ENCODE measurements at places on chromosomes 11 and 22. TPM values are rescaled to one million over a fixed set of nuclear protein-coding genes. Genes with fewer than 3 reads are reported as not detected.

GRCh38 chr11:86161336-86161735 lies 83.2 kb upstream of the EED start:
- no peak for ATAC-seq

DNA sequence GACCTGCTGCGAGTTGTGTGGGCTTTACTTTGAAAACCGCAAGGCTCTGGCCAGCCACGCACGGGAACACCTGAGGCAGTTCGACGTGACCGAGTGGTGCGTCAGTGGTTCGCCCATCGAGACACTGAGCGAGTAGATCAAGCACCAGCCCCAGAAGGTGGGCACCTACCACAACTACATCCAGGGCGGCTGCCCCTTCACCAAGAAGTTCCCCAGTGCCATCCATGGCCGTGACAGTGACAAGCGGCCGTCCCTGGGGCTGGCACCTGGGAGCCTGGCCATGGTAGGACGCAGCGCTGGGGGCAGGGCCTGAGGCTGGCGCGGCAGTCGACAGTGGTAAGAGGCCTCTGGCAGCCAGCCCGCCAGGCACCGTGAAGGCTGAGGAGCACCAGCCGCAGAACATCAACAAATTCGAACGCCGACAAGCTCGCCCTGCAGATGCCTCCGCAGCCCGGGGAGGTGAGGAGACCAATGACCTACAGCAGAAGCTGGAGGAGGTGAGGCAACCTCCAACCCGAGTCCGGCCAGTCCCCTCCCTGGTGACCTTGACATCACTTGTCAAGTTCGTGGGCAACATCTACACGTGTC lies 545.2 kb upstream of the CCDC179 start:
- ATAC-seq = no peak

DNA sequence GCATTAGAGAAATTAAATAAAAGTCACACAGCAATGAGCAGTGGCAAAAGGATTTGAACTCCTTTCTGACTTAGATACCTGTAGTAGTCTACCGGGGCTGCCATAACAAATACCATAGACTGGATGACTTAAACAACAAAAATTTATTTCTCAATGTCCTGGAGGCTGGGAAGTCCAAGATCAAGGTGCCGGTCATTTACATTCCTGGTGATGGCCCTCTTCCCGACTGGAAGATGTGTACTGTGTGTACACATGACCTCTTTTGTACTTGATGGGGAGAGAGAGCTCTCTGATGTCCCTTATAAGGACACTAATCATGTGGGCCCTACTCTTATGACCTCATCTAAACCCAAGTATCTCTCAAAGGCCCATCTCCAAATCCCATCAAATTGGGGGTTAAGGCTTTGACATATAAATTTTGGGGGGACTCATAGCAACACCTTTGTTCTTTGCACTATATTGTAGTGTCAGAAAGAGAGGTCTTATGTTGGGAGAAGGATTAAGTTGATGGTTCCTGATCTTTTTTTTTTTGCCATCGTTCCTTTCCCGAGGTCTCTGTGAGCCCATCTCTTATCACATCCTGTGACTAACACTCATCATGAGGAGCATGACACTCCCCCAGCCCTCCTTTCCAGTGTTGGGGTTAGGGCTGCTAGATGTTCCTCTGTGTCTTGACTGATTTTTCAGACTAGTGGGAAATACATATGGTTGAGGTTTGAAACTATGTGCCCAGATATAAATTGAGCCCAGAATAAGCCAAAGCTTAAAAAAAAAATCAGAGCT lies 104.3 kb downstream of the TRAF6 start:
- no peak for ATAC-seq

- no peak for ATAC-seq
Measured at GRCh38 chr11:78038697-78039313, 15.7 kb upstream of the KCTD14 start.

Gene GAL3ST1
- 1.3 TPM for total RNA-seq

GRCh38 chr11:34616830-34617504 lies 3.9 kb upstream of the EHF start:
- ATAC-seq = no peak

- no peak for ATAC-seq
Measured at GRCh38 chr11:133383689-133384088, 148.6 kb downstream of the OPCML start.

Gene EHF
- not detected for total RNA-seq

Gene SYT9
- total RNA-seq = not detected

- no peak for ATAC-seq
Measured at GRCh38 chr22:20748082-20748481, 25.8 kb upstream of the SERPIND1 start.

Gene CD3D
- 365 TPM for total RNA-seq

Gene HPS4
- 36.4 TPM for total RNA-seq

Gene SCGB1A1
- not detected for total RNA-seq

Gene C11orf16
- not detected for total RNA-seq

- ATAC-seq = no peak
Measured at GRCh38 chr11:9639985-9640384, 23.9 kb upstream of the SWAP70 start.

GRCh38 chr11:11841116-11841722 lies 553 bp upstream of the USP47 start:
- no peak for ATAC-seq

DNA sequence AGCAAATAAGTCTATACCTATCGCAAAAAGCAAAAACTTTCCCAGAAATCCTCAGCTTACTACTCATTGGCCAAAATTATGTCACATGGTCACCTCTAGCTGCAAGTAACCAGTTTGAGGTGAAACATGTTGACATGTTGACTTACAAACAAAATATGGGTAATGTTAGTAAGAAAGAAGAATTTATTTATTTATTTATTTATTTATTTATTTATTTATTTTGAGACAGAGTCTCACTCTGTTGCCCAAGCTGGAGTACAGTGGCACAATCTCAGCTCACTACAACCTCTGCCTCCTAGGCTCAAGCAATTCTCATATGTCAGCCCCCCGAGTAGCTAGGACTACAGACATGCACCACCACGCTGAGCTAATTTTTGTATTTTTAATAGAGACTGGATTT lies 5.4 kb upstream of the SLC35C1 start:
- ATAC-seq = no peak

DNA sequence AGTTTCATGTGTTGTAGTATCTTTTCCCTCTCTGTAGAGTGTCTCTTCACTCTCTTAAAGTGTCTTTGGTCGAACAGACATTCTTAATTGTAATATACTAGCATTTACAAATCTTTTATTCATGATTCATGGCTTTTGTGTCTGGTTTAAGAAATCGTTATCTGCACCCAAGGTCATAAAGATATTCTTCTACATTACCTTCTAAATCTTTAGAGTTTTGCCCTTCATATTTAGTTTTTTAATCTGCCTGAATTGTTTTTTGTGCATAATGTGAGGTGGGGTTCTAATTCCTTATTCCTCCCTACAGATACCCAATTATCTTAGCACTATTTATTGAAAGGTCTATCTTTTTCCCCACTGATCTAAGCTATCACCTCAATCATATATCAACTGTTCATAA lies 9.0 kb upstream of the NNMT start:
- no peak for ATAC-seq

DNA sequence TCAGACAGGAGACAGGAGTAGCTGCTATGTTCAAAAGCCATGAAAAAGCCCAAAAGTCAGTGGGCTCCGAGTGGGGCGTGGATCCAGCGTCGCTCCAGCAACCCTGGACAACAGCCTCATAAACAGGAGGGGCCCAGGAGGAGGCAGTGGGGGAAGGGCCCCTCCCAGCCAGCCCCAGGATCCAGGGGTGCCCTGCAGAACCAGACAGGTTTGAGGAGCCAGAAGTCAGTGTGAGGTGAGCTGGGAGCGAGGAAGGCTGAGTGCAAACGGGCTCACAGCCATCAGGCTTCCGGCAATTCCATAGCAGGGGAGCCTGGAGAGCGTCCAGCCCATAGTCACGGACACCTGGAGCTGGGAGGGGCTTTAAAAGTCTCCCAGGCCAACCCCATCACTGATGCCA lies 217.7 kb downstream of the MN1 start:
- ATAC-seq = no peak

Gene MS4A6A
- not detected for total RNA-seq

DNA sequence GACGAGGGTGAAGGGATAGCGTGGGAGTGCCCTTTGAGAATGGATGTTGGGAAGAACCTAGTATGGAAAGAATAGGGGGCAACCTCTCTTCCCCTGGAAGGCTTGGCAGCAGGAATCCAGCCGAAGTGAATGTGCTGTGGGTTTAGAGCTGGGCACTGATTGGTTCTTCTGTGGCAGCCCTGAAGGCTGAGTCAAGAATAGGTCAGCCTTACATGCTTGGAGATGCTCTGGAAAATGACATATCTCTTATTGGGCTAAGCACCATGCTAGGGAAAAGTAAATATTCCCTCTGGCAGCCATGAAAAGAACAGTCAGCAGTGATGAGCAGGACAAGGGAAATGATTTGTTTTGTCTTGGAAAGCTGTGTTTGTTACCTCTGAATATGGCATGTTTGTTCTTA lies 149.5 kb downstream of the COMMD9 start:
- ATAC-seq = no peak

Gene SLC22A9
- not detected for total RNA-seq

DNA sequence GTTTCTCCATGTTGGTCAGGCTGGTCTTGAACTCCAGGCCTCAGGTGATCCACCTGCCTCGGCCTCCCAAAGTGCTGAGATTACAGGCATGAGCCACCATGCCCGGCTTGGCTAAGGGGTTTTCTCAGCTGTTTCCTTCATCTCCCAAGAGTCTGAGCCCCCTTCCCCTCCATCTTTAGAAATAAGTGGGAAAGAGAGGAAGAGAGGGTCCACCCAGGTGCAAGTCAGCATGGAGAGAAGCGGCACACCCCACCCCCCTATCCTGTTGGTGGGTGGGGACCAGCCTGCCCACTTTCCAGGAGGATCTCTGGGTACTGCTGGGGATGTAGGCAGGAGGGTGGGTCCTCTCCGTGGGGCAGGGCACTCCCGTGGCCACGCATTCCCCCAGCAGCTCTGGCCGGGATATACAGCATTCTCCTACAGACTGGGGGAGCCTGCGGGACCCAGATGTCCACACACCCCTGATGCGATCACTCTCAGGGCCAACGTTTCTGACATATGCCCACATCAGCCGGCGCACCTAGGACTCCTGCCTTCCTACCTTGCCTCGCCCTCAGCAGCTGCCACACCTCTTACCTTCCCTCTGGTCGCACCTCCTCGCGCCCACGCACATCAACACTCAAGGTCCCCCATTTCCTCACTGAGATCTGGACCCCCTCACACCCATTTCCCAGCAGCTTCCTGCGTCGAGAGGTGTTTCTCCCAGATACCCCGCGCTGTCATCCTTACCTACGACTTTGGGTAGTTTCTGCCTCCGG lies 8.9 kb downstream of the SCARF2 start:
- no peak for ATAC-seq

DNA sequence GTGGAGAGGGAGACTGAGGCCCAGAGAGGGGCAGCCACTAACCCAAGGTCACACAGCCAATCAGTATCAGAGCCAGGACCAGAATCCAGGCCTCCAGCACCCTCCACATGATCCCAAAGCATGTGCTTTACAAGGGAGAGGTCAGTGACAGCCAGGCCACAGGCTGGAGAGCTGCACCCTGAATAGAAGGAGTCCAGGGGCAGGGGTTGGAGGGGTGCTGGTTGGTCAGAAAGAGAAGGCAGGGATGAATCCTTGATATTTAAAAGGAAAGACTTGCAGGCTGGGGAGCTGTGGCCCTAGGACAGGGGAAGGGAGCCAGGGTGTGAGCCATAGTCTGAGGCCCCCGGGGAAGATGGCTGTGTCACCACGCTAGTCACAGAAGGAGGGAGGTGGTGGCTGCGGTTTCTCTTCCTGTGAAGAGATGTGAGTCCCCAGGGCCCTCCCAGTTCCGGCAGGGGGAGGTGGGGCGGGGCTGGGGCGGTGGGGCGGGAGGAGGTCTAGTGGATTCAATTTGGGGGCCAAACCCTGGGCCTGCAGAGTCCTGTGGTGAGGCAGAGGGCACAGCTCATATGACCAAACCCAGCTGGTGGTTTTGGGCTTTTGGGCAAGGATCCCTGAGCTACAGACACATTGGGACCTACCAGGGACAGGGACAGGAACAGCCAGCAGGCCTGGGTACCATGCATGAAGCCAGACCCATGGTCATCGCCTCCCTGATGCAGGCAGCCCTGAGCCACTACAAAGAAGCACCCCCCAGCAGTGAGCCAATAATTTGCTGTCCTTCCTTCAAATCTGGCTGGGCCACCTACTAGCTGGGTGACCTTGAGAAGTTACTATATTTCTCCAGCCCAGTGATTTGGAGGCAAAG lies 14.0 kb downstream of the RAC2 start:
- ATAC-seq = peak; percentile 72

Gene KRTAP5-10
- not detected for total RNA-seq

DNA sequence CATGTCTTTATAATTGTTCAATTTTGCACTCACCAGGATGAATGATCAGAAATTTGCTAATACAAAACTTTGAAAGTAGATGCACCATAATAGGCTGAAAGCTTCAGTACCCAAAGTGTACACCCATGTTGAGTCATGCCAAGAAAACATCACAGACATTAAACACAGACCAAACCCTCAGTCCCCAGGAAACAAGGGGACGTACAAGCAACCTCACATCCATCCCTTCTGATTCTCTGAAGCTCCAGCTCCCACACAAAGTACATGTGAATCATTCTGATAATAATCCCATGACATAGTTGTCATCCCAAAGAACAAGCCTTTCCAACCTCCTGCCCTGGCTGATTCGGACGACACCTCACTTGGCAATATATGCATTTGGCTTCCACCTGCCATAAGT lies 183.8 kb downstream of the SNX19 start:
- ATAC-seq = no peak

Gene PTPRCAP
- 112 TPM for total RNA-seq

DNA sequence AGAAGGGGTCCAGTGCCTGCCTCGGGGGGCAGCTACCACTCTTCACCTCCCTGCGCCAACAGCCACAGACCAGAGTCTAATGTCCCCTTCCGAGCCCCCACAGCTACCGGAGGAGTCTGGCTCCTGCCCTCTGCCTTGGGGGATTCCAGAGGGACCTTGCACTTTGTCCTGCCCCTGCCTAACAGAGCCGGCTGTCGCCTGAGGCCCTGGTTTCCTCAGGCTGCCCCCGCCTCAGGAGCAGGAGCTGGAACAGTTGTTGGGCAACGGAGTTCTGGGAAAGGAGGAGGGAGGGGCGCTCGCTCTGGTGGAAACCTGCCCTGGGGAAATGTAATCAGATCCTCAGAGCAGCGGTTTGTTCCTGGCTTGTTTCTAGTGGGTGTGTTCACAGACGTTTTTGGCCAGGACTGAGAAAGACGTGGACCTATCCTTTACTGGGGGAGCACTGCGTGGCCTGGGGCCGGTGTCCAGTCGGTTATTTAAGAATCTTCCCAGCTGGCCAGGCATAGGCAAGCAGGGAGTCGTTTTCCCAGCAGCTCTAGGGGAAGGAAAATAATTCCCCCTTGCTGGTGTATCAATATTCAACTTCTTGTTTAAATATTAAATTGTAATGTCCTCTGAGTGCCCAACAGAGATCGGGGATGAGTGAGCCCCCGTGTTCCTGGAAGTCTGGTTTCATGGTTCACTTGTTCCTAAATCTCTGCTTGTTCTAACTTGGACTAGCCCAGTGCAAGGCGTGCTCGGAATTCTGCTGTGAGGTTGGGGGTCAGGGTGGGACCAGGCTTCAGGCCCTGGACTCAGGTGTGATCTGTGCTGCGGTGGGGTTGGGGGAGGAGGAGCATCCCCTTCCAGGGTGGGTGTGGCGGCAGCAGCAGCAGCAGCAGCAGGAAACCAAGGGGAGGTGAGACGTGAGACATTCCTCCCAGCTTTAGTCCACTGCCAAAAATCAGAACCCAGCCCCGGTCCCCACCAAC lies 32.1 kb downstream of the A4GALT start:
- no peak for ATAC-seq

Gene VPREB1
- not detected for total RNA-seq

GRCh38 chr11:102081313-102081712 lies 28.9 kb upstream of the YAP1 start:
- no peak for ATAC-seq
